ENCODE measurements at places on chromosomes 11 and 22. TPM values are rescaled to one million over a fixed set of nuclear protein-coding genes. Genes with fewer than 3 reads are reported as not detected.
A peak's percentile ranks its signal among the peaks of the same experiment; 100 is the strongest.

GRCh38 chr22:44063462-44064371, 39.6 kb downstream of the PARVB start:
- no peak for DNase-seq
- H3K27me3 ChIP-seq: no peaks in the 10 kb centered on the region
- H3K36me3 ChIP-seq: no peaks in the 10 kb centered on the region
- H3K4me1 ChIP-seq: peaks cover 7% of the 10 kb centered on the region
- H3K4me3 ChIP-seq: no peak overlapping the region

- H3K36me3 ChIP-seq: no peaks in the 10 kb centered on the region
- no peak overlapping the region for H3K27ac ChIP-seq
- no peak overlapping the region for H3K4me3 ChIP-seq
- peaks cover 61% of the 10 kb centered on the region for H3K27me3 ChIP-seq
Observed at GRCh38 chr22:42299586-42300258, 29.3 kb upstream of the TCF20 start.

DNA sequence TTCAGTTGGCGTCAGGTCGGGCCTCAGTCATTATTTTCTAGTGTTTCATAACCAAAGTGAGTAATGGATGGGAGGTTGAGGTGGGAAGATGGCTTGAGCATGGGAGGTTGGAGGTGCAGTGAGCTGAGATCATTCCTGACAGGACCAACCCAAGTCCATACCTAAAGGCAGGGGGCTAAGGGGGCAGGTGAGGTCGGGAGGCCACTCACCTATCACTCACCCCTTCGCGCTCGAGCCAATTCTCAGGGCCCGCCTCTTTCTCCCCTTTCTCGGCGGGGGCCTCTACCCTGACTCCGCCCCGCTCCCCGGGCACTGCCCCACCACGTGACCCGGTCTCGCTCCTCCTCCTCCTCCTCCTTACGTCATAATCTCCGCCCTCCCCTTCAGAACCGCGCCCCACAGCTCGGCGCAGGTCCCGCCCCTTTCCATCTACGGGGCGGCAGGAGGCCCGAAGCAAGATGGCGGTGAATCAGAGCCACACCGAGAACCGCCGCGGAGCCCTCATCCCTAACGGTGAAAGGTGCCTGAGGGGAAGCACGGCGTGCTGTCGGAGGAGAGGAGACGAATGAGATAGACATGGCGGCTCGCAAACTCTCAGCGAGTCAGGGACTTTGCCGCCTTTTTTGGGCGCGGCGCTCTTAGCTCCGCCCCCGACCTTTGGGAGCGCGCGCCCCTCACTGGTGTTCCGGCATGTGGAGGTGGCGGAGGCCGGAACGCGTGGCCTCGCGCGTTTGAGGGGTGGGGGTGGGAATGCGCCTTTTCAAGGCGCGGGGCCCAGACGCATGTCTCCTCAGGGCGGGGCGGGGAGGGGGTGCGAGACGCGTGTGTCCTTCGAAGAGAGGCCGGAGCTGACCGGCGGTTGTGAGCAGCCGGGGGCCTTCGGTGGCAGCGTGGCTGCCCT, at the start of gene WBP2NL:
TSS of gene WBP2NL (plus strand) at position 428 of the 901 bp plus-strand sequence. CDS start at position 459, 31 bp downstream.
- H3K36me3 ChIP-seq: peaks cover 34% of the 10 kb centered on the region
- peaks cover 49% of the 10 kb centered on the region for H3K27me3 ChIP-seq
- peaks cover 10% of the 10 kb centered on the region for H3K4me1 ChIP-seq
- peak; percentile 93 for DNase-seq
- H3K4me3 ChIP-seq: peak within 1 kb of the TSS; percentile 91

DNA sequence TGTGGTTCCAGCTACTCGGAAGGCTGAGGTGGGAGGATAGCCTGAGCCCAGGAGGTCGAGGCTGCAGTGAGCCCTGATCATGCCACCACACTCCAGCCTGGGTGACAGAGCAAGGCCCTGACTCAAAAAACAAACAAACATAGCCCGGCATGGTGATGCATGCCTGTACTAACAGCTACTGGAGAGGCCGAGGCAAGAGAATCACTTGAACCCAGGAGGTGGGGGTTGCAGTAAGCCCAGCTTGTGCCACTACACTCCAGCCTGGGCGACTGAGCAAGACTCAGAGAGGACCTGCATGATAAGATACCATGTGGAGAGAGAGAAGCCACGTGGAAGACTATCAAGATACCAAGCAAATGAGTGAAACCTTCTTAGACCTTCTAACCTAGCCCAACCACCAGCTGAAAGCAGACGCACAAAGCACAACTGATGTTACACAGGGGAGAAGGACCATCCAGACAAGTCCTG, 36.1 kb downstream of the AMBRA1 start:
- H3K4me3 ChIP-seq: peak overlapping the region; percentile 20
- H3K4me1 ChIP-seq: peaks cover 72% of the 10 kb centered on the region
- H3K27ac ChIP-seq: peak overlapping the region; percentile 76
- DNase-seq: peak; percentile 55
- peaks cover 18% of the 10 kb centered on the region for H3K36me3 ChIP-seq

DNA sequence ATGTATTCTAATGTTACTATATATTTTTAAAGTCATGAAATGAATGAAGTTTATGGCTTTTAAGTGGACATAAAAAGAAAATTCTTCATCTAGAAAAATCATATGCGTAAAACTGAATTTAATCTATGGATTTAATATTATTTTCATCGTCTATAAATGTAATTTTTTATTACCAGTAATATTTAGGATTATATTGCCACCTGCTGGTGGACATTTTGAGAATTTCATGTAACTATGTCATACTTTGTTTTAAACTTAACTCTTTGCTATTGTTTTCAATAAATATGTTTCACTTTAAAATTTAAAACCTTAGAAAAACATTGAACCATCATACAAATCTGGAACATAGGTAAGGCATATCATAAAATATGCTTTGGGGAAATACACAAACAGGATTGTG, 66.5 kb upstream of the CEP126 start:
- DNase-seq: no peak
- no peaks in the 10 kb centered on the region for H3K4me1 ChIP-seq
- H3K36me3 ChIP-seq: peaks cover 6% of the 10 kb centered on the region
- no peaks in the 10 kb centered on the region for H3K27me3 ChIP-seq
- no peak overlapping the region for H3K4me3 ChIP-seq

DNA sequence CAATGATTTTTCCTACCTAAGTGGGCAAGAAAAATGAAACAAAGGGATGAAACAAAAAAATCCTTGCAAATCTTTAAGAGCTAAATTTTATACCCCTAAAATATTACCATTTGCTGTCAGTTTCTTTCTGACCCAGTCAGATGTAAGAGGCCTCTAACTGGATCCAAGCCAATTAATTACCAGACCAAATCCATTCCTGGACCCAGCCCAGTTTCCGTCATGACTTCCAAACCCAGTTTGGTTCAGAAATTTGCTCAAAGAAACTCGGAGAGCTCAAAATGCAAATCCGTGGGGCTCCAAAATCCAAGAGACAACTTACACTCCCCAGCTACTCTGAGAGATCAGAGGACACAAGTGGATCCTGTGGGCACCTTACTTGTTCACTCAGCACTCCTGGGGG, 46.8 kb downstream of the TRIM44 start:
- H3K4me1 ChIP-seq: no peaks in the 10 kb centered on the region
- H3K27me3 ChIP-seq: no peaks in the 10 kb centered on the region
- H3K36me3 ChIP-seq: no peaks in the 10 kb centered on the region
- H3K4me3 ChIP-seq: no peak overlapping the region
- H3K27ac ChIP-seq: no peak overlapping the region

DNA sequence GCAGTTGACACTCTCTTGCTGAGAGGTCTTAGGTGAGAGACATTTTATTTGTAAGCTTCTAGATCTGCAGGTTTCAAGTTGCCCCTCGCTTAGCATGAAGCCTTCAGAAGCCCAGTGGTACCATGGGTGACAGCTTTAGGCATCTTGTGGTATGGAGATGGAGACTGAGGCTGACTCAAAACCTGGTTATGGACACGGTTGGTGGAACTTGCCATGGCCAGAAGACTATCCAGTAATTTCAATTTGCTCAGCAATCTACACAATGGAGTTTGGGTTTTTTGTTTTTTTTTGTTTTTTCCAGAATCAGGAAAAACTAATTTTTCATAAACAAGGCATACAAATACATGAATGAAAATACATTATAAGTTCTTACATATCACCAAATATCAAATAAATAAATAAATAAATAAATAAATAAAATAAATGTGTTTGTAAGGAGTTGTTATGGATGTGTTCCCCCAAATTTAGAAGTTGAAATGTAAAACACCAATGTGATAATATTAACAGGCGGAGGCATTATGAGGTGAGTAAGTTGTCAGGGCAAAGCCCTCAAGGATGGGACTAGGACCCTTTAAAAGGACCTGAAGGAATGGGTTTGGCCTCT, 22.6 kb downstream of the ETS1 start:
- H3K4me1 ChIP-seq: no peaks in the 10 kb centered on the region
- no peak overlapping the region for H3K27ac ChIP-seq
- no peaks in the 10 kb centered on the region for H3K36me3 ChIP-seq
- no peak for DNase-seq
- no peak overlapping the region for H3K4me3 ChIP-seq

DNA sequence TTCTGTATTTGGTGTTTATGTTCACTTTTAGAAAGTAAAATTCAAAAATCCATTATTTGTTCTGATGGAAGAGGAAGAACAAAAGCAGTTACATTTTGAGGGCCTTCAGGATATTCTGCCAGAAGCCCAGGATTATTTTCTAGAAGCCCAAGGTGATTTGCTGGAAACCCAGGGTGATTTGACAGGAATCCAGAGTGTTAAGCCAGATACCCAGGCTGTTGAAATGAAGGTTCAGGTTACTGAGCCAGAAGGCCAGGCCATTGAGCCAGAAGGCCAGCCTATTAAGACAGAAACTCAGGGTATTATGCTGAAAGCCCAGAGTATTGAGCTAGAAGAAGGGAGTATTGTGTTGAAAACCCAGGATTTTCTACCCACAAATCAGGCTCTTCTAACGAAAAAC, 33.1 kb downstream of the CCDC15 start:
- no peak overlapping the region for H3K4me3 ChIP-seq
- H3K27me3 ChIP-seq: no peaks in the 10 kb centered on the region
- no peak overlapping the region for H3K27ac ChIP-seq
- no peaks in the 10 kb centered on the region for H3K36me3 ChIP-seq
- no peaks in the 10 kb centered on the region for H3K4me1 ChIP-seq

- H3K4me1 ChIP-seq: no peaks in the 10 kb centered on the region
- no peaks in the 10 kb centered on the region for H3K27me3 ChIP-seq
- H3K36me3 ChIP-seq: no peaks in the 10 kb centered on the region
- DNase-seq: no peak
- no peak overlapping the region for H3K4me3 ChIP-seq
Observed at GRCh38 chr11:92865352-92865751, 104.1 kb upstream of the MTNR1B start.

Gene CCT8L2
- total RNA-seq: not detected

GRCh38 chr22:20656902-20657836, 116.7 kb upstream of the SERPIND1 start:
- H3K4me1 ChIP-seq: no peaks in the 10 kb centered on the region
- H3K4me3 ChIP-seq: no peak overlapping the region
- DNase-seq: no peak
- no peak overlapping the region for H3K27ac ChIP-seq
- peaks cover 77% of the 10 kb centered on the region for H3K27me3 ChIP-seq

DNA sequence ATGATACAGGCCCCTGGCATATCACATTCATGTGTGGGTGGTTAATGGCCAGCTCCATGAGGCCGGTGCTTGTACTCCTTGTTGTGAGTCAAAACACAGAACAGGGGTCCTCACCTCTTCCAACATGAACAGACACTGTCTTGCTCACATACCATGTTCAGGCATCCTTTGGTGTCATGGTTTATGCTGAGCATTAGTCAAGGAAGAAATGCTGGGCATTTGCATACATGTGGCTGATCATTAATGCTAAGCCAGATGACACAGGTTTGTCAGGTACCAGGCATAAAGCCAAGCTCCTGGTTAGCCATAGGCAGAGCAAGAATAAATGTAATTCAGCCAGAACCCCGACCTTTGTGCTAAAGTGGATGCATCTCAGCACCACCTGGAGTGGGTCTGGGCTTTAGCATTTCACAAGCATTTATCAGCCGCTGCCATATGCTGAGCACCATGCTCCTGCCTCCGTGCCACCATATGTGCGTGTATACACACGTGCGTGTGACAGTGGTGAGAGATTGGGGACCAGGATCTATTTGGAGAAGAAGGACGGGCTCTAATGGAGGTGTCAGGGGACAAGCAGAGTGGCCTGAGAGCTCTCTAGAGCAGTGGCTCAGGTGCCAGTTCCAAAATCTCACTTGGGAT, 55.0 kb downstream of the MICAL2 start:
- H3K4me1 ChIP-seq: peaks cover 77% of the 10 kb centered on the region
- no peaks in the 10 kb centered on the region for H3K27me3 ChIP-seq
- no peak overlapping the region for H3K4me3 ChIP-seq
- peaks cover 62% of the 10 kb centered on the region for H3K36me3 ChIP-seq
- peak overlapping the region; percentile 95 for H3K27ac ChIP-seq

GRCh38 chr11:61739966-61740365, 12.5 kb upstream of the MYRF start:
- no peak for DNase-seq
- H3K36me3 ChIP-seq: peaks cover 21% of the 10 kb centered on the region
- H3K4me1 ChIP-seq: peaks cover 12% of the 10 kb centered on the region
- no peaks in the 10 kb centered on the region for H3K27me3 ChIP-seq
- no peak overlapping the region for H3K4me3 ChIP-seq
- H3K27ac ChIP-seq: no peak overlapping the region

GRCh38 chr11:134291196-134291595, 15.0 kb downstream of the GLB1L3 start:
- DNase-seq: no peak
- no peak overlapping the region for H3K27ac ChIP-seq
- H3K4me3 ChIP-seq: no peak overlapping the region
- H3K27me3 ChIP-seq: peaks cover 28% of the 10 kb centered on the region
